NCI-H226 (cell line): ENCODE measurements at places on chromosomes 2 and 18.

GRCh38 chr2:177391822-177392372 lies 676 bp upstream of the AGPS start:
- DNase-seq = no peak

- no peak for DNase-seq
Measured at GRCh38 chr2:45699032-45699658, 47.7 kb downstream of the PRKCE start.

GRCh38 chr18:56148373-56148772 lies 490.0 kb downstream of the TXNL1 start:
- DNase-seq = peak; percentile 65

- DNase-seq = no peak
Measured at GRCh38 chr2:165699946-165700345, 94.1 kb downstream of the GALNT3 start.

- DNase-seq = no peak
Measured at GRCh38 chr2:239876271-239876947, 148.7 kb downstream of the NDUFA10 start.
